RWPE2 (cell line): ENCODE measurements at places on chromosomes 16 and 17.
A peak's percentile ranks its signal among the peaks of the same experiment; 100 is the strongest.

DNA sequence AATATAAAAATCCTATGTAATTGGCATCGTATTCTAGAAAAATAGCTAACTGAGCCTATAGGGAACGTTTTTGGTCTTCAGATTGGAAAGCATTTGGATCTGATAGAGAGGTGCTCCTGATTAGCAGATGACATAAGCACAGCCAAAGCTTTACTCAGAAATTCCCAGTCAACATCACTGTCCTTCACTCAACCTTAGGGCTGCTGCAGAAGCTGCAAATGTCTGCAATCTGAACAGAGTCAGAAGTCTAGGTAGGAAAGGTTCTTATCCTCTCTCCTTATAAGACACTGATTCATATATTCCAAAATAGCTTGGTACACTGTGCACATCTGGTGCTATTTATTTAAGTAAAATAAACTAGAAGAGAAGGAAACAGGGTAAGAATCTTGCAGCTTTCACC, 19.2 kb downstream of the STRADA start:
- no peak for DNase-seq

GRCh38 chr16:87965417-87965816, 14.2 kb downstream of the BANP start:
- no peak for DNase-seq

GRCh38 chr17:79104898-79105600, 30.4 kb downstream of the ENGASE start:
- DNase-seq = no peak

DNA sequence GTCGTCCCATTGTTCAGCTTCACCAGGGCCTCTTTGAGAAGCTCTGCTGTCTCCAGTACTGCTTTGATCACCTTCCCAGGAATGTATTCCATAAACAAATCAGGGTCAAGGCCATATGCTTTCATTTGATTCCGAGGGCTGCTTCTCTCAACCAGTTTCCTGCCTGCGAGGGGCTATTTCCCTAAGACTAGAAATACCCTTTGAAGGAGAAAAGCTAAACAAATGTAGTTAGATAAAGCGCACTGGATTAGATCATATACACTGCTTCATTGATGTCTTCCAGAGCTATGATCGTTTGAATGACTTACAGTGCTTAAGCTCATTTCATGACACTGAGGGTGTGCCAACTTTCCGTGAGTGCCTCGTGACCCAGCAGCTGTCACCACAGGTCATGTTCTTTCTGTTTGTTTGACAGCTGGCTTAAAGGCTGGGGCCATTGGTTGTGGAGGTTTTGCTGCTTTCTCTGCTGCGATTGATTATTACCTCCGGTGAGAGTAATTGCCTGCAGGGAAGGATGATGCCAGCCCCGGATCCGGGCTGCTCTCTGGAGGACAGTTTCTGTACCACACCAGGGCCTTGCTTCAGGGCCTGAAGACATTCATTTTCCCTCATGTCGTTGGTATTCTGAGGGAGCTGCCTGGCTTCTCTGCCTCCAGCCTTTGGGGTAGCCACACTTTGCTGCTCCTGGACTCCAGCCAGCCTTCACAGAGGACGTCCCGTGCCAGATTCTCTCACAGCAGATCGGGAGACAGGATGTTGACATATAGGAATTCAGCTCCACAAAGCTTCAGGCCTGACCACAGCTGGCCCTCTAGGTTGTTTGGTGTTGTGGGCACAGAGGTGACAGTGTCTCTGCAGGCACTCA, 3.9 kb downstream of the TIMM22 start:
- DNase-seq = no peak

GRCh38 chr17:59149841-59150511, 5.0 kb downstream of the SKA2 start:
- DNase-seq = no peak

GRCh38 chr17:77768248-77768852, 190.2 kb upstream of the TNRC6C start:
- DNase-seq = no peak

DNA sequence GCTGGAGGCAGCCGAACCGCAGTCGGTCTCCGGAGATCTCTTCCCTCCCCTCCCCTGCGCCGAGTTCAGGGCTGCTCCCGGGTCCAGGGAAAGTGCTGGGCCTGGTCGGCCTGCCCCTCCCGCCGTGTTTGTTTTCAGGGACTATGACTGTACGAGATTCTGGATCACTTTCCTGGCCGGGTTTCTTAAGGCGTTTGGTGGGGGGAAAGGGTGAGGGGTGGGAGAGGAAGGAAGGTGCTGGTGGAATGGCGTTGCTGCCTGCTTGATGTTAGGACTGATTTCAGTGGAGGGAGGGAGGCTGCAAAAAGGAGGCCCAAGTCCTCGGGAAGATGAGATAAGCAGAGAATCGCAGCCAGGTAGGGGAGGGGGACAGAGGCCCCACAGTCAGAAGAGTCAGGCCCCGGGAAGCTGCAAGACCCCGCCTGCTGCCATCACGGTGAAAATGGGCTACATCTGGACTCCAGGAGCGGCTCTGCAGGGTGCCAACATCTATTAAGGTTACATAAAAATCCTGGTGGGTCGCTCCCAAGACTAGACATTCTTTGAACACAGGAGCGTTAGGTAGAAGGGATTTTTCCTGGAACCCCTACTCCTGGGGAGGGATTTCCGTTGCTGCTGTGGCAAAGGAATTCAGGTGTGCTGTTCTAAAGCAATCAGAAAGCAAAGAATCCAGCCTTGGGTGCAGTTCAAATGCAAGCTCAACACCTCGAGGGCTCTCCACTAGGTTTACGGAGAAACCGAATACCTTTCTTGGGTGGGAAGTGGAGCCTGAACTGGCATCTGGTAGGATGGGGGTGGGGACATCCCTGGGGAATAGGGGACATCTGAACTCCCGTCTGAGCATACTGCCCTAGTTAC, 1.2 kb downstream of the ARHGAP44 start:
- DNase-seq = no peak

GRCh38 chr16:72400257-72401083, 228.5 kb upstream of the PMFBP1 start:
- DNase-seq = no peak

- peak; percentile 96 for DNase-seq
Measured at GRCh38 chr17:78315355-78316114, 44.3 kb downstream of the SOCS3 start.

- peak; percentile 74 for DNase-seq
Measured at GRCh38 chr17:66301864-66302741, at the start of gene PRKCA. TSS of gene PRKCA (plus strand) at chr17:66302613.

GRCh38 chr16:65116818-65117430, 4.9 kb downstream of the CDH11 start:
- no peak for DNase-seq

GRCh38 chr17:82948081-82948511, 108.3 kb upstream of the ZNF750 start:
- peak; percentile 51 for DNase-seq

DNA sequence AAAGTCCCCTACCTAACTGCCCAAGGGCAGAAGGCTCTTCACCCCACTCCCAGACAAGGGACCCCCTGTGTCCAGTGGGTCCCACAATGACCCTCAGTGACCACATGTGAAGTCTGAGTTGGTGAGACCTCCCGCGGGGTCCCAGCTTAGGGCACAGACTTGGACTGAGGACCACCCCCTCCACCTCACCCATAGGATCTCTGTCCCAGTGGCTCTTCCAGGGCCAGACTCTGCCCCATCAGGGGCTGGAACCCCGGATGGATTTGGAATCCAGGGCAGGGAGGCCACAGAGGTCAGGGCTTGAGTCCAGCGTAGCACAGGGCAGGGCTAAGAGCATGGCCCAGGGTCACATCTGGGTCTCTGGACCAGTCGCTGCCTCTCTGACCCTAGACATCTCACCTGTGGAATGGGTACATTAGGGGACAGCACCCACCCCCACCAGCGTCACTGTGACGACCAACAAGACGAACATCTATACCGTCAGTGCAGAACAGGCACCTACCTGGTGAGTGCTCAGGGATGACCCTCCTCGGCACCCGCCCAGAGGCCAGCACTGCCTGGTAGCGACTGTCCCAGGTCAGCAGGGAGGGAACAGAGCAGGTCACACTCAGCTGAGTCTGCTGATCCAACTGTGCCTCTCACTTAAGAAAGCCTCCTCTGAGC, 37.7 kb downstream of the TNFRSF13B start:
- DNase-seq = no peak

DNA sequence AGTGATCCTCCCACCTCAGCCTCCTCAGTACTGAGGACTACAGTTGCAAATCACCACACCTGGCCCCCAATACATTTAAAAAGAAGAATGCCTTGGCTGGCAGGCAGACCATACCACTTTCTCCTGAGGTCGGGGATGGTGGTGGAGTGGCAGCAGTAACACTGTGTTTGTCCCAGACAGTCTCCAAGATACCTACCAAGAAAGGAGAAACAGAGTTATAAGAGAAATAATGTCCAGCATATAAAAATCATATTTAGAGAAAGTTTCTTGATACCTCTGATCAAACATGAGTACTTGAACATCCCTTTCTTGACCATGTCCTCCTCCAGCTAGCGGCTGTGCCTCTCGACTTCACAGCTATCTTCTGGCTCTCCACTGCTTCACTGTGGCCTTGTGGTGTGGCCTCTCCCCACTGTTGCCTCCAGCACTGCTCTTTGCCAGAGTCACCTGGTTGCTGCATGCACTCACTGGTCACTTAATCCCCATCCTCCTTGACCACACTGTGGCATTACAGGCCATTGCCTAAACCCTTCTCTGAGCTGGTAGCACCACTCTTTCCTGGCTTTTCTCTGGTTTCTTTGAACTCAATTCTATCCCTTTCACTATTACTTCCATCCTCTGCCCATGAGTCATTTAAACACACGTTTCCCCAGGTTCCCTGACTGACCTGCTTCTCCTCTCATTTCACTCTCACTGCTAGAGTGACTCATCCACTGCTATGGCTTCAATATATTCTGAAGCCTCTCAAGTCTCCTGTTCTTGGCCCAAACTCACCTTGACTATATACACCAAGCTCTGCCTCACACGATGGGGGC, 45.2 kb downstream of the XPO6 start:
- no peak for DNase-seq

- DNase-seq = no peak
Measured at GRCh38 chr16:77297996-77298395, 98.8 kb downstream of the SYCE1L start.

- no peak for DNase-seq
Measured at GRCh38 chr17:8441690-8442089, 6.0 kb downstream of the NDEL1 start.

GRCh38 chr16:3182608-3183444, 5.2 kb upstream of the OR1F1 start:
- no peak for DNase-seq

- no peak for DNase-seq
Measured at GRCh38 chr17:7019839-7020519, 2.9 kb upstream of the BCL6B start.

GRCh38 chr17:80839026-80839345, 152.7 kb upstream of the CHMP6 start:
- no peak for DNase-seq

GRCh38 chr17:6496640-6497441, 52.6 kb downstream of the PIMREG start:
- no peak for DNase-seq

- DNase-seq = no peak
Measured at GRCh38 chr17:28345419-28346198, 10.0 kb downstream of the TNFAIP1 start.
